ENCODE measurements at places on chromosomes 3 and 15.
A peak's percentile ranks its signal among the peaks of the same experiment; 100 is the strongest.

DNA sequence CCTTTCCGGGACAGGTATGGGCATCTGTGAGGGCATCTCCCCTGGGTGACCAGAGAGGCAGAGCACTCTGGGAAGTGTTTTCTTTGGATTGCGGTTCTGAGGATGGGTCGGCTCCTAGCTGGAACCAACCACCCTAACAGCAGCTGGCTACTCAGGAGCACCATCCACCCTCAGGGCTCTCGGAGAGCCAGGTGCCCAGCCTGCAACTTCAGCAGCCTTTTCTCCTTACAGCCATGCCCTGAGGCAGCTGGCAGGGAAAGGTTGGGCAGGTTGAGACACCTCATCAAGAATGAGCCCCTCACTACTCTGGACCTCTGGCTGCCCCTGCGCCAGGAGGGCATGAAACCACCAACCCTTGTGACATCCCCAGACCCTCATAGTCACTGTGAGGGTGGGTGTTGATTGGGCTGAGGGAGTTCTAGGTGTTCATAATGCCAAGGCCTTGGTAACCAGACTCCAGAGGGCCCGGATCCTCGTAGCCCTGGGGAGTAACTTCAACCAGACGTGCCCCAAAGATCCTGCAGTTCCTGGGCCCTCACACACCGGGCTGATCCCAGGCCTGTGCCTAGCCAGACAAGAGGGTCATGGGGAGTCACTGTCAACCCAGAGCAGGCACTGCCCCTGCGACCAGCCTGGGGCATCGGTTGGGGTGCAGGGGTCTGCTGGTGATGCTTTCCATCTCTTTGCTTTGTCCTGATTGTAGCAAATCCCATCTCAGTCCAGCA, 114.4 kb upstream of the ABHD17C start:
- no peak for DNase-seq

- DNase-seq: no peak
These were observed 40.9 kb downstream of the APH1B start for GRCh38 chr15:63318344-63318743.

DNA sequence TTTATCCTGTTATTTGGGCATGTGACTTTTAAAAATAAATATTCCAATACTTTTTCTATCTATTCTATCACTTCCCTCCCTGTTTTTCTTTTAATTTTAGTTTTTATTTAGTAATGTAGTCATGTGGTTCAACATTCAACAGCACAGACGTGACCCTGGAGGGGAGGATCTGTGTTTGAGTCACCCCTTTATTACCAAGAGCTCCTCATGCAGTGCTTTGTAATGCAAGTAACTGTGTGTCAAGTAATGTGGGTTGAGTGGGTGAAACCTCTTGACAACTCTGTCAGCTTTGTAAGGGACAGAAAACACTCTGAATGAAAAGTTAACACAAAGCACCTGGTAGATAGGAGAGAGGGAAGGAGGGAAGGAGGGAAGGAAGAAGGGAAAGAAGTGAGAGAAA, 89.7 kb upstream of the FGF12 start:
- no peak for DNase-seq

DNA sequence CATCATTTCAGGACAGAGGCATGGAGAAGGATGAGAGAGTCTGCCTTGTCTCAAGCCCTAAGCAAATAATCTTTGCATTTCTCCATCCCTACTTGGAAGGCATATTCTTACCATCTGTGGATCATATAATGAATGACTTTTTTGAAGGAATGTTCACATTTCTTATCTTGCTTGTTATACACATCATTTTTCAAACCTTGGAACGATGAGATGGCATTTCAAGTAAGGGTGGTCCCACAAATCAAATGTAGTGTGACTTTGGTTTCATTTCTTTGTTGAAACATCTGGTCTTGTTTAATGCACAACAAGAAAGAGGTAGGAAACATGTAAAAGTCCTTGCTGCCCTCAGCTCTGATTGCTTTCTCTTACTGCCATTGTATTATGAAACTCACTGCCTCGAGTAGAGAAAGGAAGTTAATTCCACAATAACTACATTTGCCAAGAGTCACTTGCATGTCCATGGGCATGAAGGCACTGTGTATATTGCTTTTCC, 32.1 kb downstream of the RBMS3 start:
- no peak for DNase-seq

DNA sequence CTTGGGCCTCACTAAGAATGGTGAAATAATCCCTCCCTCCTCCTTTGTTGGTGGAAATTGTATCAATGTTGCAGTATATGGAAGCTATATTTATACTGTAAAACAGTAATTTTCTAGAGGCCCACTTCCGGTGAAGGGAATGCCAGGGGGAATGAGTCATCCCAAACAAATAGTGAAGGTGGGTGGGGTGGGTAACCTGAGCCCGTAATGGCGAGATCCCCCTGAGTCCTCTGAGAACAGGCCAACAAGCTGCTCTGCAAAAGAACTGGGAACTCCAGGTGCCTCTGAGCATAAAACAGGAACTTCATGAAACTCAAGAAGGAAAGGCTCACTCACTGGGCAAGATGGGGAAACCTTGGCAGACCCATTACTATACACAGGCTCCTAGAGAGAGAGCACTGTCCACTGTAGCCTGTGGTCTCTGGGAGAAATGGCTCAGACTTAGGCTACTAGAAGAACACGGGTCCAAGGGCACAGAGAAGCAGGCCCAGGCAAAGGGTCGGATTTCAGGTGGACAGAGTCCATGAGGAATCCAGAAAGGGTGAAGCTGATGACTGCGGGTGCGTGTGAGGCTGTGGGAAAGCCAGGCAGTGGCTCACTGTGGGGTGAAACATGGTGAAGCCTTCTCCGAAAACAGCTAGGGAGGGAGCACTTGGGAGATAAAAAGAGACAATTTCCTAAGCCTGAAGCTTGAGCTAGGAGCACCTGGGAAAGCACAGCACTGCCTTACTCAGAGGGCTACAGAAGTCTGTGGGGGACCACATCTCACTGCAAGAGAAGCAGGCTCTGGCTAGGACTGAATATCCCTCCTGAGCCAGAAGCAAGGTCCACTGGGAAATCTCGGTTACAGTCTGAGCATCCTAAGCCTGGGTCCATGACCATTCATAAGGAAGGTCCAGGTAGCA, 19.8 kb downstream of the LARP6 start:
- no peak for DNase-seq

GRCh38 chr3:22659651-22660475, 543.3 kb upstream of the UBE2E2 start:
- no peak for DNase-seq

DNA sequence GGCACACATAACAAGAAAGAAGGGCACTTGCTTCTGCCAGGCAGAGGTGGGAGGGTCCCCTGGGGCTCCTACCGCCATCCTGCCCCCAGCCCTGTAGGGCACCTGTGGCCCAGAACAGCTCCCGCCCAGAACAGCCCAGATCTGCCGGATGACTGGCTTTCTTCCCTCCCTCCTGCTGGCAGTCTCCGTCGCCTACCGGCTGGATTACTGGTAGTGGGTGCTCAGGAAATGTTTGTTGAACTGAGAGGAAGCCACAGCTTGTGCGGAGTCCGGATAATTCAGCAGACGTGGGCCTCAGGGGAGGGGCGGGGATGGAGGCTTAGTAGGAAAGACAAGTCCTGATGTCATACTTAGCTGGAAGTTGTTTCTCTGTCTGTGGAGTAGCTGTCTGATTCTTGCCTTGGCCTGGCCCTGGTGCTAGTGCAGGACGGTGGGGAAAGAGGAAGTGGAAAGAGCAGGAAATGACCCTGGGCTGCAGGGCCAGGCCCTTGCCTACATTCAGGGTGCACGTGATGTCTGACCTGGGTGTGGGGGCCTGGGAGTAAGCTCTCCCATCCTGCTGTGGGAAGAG, 6.7 kb downstream of the CCDC9B start:
- no peak for DNase-seq

DNA sequence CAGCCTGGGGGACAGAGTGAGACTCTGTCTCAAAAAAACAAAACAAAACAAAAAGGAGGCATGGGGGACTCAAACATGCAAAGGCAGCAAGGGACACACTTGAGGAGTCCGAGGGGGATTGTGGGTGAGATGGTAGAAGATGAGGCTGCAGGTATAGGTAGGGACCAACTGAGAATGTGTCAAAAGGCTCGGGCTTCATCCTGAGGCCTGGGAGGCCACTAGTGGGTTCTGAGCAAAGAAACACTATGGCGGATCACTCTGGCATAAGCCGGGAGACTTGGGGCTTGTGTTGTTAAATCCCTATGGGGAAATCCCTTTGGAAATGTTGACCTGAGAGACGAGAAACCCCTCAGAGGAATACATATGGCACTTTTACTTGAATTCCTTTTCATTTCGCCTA, 21.2 kb downstream of the ZNF710 start:
- DNase-seq: no peak

DNA sequence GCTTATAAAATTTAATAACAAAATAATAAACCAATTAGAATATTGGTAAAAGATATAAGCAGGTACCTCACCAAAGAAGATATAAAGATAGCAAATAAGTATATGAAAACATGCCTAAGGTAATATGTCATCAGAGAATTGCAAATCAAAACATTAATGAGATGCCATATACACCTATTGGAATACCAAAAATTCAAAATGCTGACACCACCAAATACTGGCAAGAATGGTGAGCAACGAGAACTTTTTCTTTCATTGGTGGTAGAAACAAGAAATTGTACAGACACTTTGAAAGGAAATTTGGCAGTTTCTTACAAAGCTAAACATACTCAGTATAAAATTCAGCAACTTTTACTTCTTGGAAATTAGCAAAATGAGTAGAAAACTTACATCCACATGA, 346.9 kb upstream of the ROBO1 start:
- no peak for DNase-seq

- peak; percentile 47 for DNase-seq
These were observed 539.0 kb downstream of the FGF12 start for GRCh38 chr3:192188218-192188835.

DNA sequence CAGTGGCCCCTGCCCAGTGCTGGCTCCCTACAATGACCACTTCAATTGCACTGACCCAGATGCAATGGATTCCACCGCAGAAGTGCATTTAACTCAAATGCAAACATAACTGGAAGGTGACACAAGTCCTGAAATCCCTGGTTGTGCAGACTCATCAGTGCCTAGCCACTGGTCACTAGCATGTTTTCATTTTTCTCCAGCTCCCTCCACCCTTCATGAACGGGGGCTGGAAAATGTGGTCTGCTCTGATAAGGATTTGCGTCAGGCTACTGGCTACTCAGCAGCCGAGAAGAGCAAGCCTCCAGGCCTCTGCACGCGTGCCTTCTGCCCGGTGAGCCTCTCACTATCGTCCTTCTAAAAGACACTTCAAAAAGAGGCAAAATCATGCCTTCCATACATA, 27.4 kb upstream of the FURIN start:
- peak; percentile 72 for DNase-seq

DNA sequence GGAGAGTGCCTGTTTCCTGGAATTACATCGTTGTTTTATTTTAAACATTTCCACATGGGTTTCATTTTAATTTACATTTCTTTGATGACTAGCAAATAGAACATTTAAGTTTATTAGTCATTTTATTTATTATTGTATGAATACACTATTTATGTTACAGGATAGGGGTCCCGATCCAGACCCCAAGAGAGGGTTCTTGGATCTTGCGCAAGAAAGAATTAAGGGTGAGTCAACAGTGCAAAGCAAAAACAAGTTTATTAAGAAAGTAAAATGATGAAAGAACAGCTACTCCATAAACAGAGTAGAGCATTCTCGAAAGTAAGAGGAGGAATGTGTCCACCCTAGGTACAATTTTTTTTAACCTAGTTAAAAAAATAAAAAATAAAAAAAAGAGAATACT, 539.5 kb downstream of the NAALADL2 start:
- no peak for DNase-seq

- no peak for DNase-seq
These were observed 62.2 kb downstream of the SLC15A2 start for GRCh38 chr3:121956363-121956762.

GRCh38 chr3:12681089-12681942, 17.4 kb upstream of the RAF1 start:
- no peak for DNase-seq

DNA sequence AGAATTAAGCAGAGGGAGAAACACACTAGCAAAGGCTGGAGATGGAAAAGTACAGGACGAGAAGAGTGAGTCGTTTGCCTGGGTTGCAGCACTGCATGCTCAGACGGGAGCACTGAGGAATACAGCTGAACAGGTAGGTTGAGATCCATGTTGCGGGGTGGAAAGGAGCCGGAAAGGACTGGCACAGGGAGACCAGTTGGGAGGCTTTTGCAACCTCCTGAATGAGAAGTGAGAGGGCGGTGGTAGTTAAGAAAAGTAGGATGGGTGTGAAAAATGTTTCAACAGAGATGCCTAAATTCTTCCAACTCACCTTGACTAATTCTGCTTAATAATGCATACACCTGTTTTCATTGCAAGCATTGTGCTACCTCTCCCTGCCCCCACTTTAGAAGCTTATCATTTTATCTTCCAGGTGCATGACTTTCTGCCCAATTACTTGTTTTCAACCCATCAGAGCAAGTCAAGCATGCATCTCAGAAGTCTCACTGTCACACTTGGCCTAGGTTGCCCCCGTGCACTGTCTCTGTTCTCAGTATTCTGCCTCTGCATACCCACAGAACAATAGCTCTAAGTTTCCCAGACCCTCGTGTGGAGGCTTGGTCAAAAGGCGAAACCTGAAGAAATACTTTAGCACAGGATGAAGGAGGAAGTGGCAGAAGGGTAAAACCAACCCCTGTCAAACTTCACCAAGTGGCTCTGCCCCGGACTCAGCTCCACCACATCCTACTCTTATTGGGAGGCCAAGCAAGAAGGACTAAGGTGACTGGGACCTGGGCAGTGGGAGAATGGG, 199.3 kb upstream of the BCL6 start:
- DNase-seq: no peak

DNA sequence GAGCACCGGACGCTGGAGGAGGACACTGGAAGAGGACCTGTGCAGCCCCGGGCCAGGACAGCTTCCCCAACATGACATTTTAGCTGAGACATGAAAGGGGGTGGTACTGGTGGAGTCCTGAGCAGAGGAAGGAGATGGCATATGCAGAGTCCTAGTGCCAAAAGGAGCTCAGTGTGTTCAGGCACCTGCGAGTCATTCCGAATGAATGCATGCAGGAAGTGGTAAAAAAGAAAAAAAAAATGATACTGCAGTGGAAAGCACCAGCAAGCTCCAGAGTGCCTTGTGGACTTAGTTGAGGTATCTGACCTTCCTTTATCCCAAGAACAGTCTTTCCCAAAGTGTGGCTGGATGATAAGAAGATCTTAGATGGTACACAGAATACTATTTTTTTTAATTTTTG, 6.6 kb upstream of the ZNF148 start:
- DNase-seq: no peak

- no peak for DNase-seq
These were observed 1033.9 kb downstream of the FHIT start for GRCh38 chr3:60217156-60217911.

GRCh38 chr3:41684797-41685735, 276.8 kb downstream of the ULK4 start:
- DNase-seq: no peak

DNA sequence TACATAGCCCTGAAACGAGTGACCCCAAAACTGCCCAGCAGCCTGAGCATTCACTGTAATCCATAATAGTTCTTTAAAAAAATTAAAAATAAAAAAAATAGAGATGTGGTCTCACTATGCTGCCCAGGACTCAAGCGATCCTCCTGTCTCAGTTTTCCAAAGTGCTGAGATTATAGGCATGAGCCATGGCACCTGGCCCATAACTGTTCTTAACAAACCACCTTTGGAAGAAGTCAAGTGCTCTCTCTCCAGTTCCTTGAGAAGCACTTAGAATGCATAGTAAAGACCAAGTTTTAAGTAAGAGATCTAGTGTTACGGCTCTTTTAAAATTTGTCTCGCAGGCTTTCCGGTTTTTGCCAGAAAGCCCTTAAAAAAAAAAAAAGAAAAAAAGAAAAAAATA, 8.2 kb downstream of the CDC25A start:
- no peak for DNase-seq

GRCh38 chr3:55183201-55183600, 255.3 kb upstream of the LRTM1 start:
- DNase-seq: peak; percentile 32

- DNase-seq: no peak
These were observed 105.7 kb downstream of the ZNF609 start for GRCh38 chr15:64566102-64566501.
